ENCODE measurements at places on chromosomes 1 and 21.

GRCh38 chr1:163128282-163128681, 59.1 kb downstream of the RGS4 start:
- no peak for DNase-seq

GRCh38 chr1:160416369-160416768, 16.0 kb downstream of the VANGL2 start:
- DNase-seq, result no peak

- no peak for DNase-seq
Observed at GRCh38 chr21:42850866-42851391, 28.4 kb downstream of the WDR4 start.

DNA sequence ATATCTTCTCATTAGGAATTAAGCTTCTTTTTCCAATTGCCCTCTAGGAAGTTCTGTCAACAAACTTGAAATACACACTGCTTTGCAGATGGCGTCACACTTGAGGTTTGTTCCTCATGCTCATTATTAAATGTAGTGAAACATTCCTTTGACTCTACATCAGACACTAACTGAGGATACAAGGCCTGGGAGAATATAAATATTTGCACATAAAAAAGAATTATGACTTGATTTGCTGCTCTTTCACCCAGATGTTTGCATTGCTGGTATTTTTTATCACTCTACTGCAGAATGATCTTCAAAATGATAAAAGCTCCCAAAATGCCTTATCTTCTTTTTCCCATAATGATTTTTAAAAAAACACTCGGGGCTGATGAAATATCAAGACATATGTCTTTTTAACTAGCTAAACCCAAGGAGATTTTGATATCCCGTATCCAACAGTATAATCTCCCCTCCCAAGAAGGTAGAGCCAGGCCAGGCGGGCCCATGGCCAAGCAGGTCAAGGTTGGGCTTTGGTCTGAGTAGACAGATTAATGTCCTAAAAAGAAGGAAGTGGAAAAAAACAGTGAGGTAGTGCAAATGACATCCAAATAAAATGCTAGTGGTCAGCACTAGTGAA, 264.6 kb downstream of the HHIPL2 start:
- no peak for DNase-seq

- DNase-seq, result no peak
Observed at GRCh38 chr1:100757946-100758345, 38.4 kb downstream of the VCAM1 start.

DNA sequence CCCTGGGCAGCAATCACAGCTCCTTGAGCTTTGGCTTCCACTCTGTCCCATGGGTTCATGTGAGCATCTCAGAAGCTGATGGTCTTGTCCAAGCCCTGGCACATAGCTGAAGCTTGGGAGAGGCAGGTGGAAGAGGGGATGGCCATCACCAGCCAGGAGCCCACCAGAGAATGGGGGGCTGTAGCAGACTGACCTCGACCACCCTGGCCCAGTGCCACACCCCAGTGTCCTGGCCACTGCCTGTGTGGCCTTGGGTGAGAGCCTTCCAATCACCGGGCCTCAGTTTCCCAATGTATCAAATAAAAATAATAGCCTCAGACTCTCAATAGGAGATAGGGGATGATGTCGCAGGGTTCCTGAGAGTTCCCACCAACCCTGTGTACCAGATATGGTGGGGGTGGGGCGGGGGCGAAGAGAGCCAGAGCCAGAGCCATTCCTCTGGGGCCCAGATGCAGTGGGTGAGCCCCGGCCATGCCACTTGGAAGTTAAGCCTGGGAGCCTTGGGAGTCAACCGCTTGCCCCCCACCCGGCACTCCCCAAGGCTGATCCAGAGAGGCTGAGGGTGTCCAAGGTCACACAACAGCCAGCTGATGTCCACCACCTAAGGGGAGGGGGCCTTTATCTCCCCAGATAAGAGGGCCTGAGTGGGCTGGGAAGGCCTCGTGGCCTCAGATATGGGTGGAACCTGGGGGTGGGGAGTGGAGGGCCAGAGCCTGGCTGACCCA, 9.3 kb upstream of the EDN2 start:
- DNase-seq, result no peak

GRCh38 chr1:7621334-7622219, 149.5 kb upstream of the VAMP3 start:
- DNase-seq, result no peak

DNA sequence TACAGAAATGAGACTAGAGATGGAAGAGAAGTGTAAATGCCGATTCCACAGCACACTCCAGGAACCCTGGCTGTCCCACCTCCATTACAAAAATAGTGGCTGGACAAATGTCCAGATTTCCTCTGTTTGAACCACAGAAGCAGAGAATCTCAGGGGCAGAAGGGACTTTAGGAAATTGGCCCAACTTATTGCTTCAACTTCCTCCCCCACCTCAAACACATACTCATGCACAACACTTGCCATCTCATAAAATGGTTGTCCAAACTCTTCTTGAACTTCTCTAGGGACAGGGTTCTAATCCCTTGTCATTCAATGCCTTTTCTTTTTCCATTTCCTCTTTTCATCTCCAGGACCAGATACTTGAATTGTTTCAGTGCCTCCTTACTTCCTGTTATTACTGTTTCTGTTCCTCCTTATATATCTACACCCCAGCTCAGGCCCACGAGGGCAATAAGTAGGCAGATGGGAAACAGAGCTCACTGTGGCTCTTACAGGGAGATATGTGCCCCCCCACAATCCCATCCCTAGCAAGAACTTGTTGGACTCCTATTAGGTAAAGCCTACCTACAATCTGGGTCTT, 8.5 kb upstream of the B4GALT3 start:
- DNase-seq, result no peak

GRCh38 chr1:179575497-179576314, at the start of gene NPHS2:
Gene NPHS2, minus strand, starts transcription at chr1:179575948. Its CDS starts 84 bp downstream, at chr1:179575864.
- no peak for DNase-seq

DNA sequence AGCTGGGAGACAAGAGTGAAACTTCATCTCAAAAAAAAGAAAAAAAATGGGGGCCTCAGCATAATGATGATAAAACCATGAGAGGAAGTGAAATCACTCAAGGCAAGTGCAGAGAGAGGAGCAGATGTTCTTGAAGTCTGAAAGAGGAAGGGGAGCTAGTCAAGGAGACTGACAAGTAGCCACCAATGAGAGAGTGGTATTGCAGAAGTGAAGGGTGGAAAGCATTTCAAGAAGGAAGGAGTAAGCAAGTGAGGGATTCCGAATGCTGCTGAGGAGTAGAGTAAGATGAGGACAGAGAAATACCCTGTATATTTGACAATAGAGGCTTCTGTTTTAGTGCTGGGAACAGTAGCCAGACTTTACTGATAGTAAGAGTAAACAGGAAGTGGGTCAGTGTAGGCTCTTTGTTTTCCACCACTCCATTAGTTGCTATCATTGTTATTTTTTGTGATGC, 2.9 kb downstream of the TATDN3 start:
- no peak for DNase-seq

DNA sequence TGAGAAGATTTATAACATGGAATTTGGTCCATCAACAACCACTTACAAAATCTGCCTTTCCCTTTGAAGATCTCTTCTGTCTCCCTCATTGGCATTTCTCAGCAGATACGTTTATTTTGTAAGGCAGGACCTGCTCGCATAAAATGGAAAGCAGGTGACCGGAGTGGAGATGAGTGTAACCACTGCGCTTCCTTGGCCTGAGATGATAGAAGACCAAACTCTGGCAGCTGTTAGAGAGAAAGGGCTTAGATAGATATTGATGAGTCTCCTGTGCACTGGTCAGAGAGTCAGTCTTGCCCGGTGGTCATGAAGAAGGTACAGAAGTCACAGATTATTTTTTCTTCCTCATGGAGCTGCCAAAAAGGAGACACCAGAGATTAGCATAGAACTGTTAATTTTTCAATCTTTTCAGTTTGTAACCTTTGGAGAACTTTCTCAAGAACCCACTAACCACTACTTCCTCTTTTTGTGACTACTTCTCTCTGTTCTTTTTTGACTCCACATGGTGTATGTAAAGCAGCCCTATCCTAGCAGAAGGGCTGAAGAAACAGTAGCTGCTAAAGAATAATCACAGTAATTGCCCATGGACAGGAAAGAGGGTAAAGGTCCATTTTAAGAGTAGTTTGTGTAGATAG, 47.6 kb downstream of the FCRL3 start:
- no peak for DNase-seq

DNA sequence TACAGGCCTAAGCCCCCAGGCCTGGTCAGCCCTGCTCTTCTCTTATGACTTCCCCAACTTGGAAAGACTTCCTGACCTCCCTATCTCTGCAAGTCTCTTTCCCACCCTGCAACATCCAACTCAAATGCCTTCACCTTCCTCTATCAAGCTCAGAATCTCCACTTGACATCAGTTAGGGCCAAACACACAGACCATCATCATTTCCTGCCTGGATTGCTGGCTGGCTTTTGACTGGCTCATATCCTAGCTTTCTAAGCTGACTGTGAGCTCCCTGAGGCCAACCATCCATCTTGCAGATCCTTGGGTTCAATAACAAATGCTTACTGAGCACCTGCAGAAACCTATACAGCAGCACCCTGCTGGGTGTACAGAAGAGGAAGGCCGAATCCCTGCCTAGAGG, 137.3 kb upstream of the EDN2 start:
- no peak for DNase-seq

DNA sequence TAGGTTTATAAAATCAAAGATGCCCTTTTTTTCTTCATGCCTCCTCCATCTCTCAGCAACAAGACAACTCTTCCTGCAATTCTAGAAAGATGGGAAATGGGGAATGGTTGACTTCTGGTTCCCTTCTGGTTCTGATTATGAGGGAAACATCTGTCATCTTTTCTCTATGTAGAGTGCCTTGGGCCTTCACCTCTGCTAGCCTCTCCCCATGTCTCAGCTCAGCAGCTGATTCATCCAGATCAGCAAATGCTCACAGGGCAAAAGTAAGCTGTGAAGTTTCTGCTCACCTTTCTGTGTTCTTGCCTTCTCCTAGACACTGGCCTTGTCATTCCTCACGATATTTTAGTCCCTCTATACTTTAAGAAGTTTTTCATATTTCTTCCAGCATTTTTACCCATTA, 17.8 kb upstream of the BECN2 start:
- DNase-seq, result no peak

DNA sequence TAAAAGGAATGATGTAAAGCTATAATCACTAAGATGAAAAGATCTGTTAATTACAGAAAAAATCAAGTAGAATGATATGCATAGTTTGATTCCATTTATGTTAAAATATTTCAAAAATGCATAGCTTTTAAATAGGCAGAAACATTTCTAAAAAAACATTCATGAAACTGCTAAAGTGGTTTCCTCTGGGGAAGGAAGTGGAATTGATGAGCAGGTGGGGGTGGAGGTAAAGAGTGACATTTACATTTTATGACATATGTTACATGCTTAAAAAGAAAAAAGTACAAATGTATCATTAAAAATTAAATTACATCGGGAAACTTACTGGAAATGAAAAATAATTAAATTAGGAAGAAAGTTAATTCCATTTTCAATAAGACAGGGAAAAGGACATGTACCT, 42.8 kb upstream of the JAK1 start:
- no peak for DNase-seq

DNA sequence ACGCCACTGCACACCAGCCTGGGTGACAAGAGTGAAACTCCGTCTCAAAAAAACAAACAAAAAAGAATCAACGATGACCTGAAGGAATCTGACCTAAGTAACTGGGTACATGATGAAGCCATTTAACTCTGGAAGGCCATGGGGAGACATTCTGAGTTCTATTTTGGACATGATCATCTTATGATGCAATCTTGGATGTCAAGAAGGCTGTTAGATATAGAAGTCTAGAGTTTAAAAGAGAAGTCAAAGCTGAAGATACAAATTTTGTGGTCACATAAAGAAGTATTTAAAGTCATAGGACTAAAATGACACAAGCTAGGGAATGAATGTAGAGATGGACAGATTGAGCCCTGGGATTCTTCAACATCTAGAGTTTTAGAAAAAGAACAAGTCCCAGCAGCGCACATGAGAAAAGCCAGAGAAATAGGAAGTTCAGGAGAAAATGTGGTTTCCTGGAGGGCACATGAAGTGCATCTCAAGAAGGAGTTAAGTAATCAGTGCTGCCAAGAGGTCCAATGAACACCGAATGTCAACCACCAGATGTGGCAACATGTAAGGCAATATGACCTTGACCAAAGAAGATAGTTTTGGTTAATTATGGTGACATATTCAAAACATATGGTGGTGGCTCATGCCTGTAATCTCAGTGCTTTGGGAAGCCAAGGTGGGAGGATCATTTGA, 26.8 kb downstream of the ELK4 start:
- no peak for DNase-seq

GRCh38 chr1:34619256-34619655, 135.6 kb upstream of the GJB5 start:
- no peak for DNase-seq

DNA sequence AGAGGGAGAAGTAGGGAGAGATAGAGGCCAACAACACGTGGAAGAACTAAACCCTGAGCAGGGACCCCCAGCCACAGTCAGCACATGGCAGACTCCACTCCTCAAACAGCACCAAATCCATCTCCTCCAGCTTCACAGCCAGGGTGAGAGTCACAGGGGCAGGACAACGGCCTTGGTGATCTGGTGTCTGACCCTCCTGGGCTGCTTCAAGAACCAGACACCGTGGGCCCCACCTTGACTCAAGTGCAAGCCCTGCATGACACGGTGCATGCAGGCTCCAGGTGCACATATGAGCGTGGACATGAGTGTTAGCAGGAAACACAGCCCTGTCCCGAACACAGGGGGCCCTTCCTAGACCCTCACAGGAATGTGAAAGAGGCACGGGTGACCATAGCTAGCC, 21.9 kb downstream of the S100A7 start:
- no peak for DNase-seq

- no peak for DNase-seq
Observed at GRCh38 chr21:18267496-18267895, 22.9 kb downstream of the CHODL start.

- no peak for DNase-seq
Observed at GRCh38 chr1:234985516-234986294, 142.9 kb downstream of the TOMM20 start.

- DNase-seq, result no peak
Observed at GRCh38 chr1:16391411-16391810, 24.4 kb downstream of the SZRD1 start.

- no peak for DNase-seq
Observed at GRCh38 chr1:211229365-211229759, 29.8 kb upstream of the RCOR3 start.

DNA sequence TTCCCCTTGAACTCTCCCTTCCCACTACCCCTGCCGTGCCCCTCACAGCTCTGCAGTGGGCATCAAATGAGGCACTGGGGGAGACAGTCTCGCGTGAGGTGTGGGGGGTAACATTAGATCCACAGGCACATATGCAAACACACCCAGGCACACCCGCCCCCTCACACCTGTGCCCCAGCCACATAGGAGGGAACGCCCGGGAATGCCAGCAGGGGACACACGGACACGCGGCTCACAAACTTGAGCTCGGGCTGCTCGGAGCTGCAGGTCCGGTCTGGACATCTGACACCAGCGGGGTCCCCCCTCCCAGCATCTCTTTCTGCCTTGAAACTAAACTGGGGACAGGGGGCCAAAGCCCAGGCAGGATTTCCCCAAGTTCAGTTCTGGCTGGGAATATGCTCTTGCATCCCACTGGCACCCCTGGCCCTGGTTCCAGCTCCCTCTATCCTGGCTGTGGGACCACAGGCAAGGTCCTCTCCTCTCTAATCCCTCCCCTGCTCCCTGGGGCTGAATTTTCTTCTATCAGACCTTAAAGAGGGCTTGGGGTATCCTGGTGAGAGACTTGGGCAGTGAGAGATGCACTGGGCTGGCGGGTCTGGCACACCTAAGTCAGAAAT, 30.6 kb downstream of the CDCP2 start:
- no peak for DNase-seq
